ENCODE measurements at places on chromosomes 12 and 14.

DNA sequence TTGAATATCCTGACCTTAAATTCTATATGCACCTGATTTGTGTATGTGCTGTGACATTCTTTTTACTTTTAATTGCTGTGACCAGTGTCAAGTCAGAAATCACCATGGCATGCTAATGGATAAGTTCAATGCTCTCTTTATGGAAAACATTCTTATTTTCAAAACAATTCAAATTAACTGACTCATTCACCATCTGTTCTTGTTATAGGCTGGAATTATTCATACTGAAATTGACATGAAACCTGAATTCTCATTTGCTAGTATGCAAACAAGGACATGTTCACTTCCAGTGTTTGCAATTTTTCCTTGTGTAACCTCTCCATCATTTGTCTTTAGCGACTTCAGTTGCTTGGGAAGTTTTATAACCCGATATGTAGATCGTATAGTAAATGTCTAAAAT, at the start of gene TAS2R30:
Gene TAS2R30, minus strand, starts transcription at position 340 of the 400 bp plus-strand sequence. CDS start 400 bp downstream, outside the sequence.
- DNase-seq: no peak

GRCh38 chr14:46951103-46951502, 299.5 kb upstream of the RPL10L start:
- DNase-seq: no peak

GRCh38 chr14:24207104-24207551, 1.6 kb downstream of the TSSK4 start:
- no peak for DNase-seq

GRCh38 chr12:66071549-66071948, 59.0 kb downstream of the LLPH start:
- DNase-seq: no peak

DNA sequence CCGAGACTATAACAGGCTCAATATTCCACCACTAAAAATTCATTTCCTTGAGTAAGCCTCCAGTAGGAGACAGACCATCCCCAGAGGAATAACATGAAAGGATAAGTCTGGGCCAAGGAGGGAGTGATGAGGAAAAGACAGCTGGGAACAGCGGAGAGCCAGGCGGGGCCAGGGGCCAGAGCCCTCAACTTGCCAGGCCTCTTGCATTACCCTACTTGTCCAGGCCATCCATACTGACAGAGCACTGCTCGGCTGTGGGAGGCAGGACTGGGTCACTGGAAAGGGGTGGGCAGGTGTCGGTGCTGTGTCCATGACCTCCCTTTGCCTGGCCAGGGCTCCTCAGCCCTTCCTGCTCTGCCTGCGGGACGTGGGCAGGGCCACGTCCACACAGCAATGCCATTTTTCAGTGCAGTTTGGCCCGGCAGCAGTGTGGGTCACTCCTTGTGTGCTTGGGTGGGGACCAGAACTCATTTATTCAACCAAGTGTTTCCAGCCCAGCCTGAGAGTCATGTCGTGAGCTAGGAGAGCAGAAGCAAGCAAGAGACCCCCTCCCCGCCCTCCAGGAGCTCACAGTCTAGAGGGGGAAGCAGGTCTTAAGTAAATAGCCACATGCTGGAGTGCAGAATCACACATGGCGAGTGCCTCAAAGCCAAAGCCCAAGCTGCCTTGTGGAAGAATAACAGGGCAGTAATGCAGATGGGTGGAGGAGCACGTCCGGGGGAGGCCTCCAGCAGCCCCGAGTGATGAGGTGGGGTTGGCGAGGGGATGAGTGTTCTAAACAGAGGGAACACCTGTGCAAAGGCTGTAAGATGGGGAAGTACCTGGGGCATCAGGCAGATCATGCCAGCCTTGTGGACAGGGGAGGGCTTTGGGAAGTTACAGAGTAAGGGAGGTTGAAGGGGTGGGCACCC, 8.9 kb upstream of the FAIM2 start:
- DNase-seq: no peak

DNA sequence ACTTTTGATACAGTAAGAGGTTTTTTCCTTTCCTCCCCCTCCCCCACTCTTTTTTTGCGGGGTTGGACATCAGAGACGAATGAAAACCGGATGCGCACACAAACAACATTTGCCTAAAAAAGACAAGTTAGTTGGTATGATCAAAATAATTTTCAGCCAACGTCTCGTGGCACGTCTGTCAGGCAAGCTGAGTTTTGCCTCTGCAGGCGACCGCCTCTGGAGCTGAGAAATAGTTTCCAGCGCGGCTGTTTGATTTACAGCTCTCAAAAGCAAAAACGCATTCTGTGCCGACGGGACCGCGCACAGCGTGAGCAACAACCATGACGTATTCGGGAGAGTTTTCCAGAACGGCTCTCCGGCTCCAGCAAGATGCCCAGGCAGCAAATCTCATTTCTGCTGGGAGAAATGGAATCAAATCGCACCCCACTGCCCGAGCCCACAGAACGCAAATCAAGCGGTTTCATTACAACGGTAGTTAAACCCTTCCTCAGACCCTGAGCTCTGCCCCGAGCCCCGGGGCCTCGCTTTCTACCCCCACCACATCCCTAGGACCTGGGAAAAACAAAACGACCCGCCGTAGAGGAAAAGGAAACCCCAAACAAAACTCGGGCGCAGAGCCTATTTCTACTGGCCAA, 14.2 kb upstream of the CALM1 start:
- DNase-seq: peak; percentile 31

DNA sequence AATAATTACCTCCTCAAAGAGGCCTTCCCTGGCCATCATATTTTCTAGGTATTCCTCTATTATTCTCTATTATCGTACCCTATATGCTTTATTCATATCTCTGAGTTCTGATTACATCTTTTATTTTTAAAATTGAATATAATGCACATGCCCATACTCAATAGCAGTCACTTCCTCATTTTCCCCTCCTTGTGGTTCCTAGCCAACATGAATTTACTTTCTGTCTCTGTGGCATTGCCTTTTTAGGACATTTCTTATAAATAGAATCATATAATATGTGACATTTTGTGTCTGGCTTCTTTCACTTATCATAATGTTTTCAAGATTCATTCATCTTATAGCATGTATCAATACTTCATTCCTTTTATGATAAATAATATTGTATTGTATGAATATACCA, 74.4 kb upstream of the TRHDE start:
- no peak for DNase-seq

GRCh38 chr12:61043838-61044237, 1216.4 kb upstream of the USP15 start:
- DNase-seq: no peak

DNA sequence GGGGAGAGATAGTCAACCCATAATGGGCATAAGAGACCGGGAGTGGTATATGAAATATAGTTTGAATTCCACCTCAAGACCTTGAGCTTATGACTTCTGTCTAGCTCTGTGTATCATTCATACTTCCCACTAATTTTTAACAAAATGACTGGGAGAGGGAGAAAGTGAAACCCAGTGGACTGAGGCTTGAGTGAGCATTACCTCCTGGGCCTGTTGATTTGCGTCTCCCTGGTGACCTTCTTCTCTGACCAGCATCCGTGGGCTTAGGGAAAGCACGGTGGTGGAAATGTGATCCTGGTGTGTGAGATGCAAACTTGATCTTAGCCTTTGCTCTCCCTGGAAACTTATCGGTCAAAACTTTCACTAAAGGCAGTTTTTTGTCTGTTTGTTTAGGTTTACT, 207.9 kb upstream of the BCL2L14 start:
- peak; percentile 31 for DNase-seq

DNA sequence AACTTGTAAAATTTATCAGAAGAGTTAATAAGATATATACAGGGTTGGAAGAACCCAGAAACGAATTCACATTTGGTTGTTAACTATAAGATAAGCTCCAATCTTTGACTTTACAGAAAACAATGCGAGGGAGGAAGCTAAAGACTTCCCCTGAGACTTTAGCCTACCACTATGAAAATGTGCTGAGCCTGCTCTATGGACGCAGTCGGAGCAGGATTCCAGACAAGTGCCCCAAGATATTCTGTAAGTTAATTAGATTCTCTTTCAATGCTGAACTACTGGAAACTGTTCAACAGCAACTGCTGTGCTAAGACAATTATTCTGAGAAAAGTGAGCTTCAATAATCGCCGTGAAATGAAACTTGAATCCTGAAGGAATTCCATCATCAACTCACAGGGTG, 8.3 kb upstream of the LRRC10 start:
- no peak for DNase-seq

- DNase-seq: no peak
These were observed 161.3 kb downstream of the C12orf42 start for GRCh38 chr12:103334466-103334865.

DNA sequence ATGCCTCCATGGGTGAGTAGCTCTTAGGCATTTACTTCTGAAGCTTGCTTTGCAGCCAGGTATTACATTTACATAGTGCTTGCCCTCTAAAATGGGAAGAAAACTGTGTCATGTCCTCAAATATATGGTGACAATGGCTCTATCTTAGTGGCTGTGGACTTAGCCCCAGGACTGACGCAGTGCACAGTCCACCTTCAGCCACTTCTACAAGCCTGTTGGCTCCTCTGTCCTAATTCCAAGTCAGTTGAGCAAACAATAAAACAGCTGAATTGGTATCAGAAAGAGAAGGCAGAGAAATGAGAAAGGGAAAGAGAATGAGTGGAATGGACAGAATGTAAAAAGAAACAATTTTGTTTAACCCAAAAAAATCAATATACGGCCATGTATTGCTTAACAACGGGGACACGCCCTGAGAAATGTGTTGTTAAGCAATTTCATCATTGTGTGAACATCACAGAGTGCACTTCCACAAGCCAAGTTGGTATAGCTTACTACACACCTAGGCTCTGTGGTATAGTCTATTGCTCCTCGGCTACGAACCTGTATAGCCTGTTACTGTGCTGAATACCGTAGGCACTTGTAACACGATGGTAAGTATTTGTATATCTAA, 93.5 kb downstream of the GRIN2B start:
- no peak for DNase-seq

GRCh38 chr14:58797010-58797429, 159.3 kb downstream of the DACT1 start:
- peak; percentile 49 for DNase-seq

GRCh38 chr14:65906344-65906743, 493.8 kb downstream of the FUT8 start:
- DNase-seq: no peak

- DNase-seq: peak; percentile 30
These were observed at the start of gene CD69 for GRCh38 chr12:9760699-9761418. CD69 (minus strand) TSS chr12:9760901; CDS start chr12:9760820, 81 bp downstream.

DNA sequence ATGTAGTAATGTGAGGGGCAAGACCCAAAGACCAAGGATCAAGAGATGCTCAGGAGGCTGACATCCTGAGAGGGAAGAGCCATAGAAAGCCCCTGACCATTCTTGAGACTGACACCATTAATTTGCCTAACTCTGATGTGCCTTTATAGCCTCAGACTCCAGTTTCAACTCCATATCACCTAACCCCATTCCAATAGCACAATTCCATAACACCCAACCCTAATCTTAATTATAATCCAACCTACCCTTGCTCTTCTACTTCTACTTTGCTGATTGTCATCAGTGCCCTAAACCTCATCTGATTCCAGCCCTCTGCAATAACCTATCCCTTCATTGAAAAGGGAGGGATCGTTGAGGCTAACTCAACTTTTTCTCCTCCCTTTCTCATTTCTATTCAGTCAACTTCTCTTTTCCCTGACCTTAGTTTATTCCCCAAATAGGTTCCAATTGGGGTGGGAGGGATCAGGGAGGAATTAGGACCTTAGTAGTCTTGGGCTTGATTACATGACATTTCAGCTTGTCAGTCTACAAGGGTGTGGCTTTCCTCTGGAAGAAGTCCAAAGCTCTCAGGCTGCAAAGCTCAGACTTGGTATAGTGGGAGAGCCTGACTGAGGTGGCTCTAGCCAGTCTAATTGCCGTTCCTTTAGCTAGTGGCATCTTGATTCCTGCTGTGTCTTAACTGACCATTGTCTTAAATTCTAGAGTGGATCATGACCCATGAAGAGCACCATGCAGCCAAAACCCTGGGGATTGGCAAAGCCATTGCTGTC, 3.1 kb downstream of the PFKM start:
- DNase-seq: no peak

GRCh38 chr14:39459795-39460478, 27.7 kb upstream of the FBXO33 start:
- no peak for DNase-seq

DNA sequence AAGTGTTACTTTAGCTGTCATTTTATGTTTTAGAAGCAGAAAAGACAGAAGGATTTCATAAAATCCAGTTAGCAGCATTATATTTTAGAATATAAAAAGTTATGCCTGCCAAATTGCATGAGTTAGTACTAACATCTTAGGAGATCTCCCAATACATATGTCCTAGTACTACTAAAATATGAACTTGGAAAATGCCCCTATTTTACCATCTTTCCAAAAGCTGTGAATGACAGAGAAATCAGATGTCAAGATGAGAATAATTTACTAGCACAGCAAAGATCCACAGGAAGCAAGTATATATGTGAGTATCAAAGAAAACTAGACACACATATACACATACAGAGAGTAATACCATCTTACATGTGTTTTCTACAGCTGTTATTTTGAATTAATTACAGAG, 196.9 kb downstream of the CPNE8 start:
- DNase-seq: no peak

DNA sequence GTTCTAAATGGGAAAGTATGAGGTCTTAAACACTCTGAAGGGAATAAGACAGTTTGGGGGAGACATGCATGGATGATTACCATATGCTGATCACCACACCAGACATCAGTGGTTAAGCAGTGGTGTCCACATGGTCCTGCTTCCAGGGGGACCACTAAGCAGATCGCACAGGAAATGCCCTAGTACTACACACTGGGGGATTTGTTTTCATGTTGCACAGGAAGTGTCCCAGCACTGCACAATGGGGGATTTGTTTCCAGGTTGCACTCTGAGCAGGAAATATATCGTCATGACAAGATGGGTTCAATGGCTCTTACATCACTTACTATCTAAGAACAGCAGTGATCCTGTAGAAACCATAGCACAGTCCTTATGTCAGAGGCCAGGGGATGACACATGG, 245.5 kb downstream of the BCL11B start:
- DNase-seq: no peak

DNA sequence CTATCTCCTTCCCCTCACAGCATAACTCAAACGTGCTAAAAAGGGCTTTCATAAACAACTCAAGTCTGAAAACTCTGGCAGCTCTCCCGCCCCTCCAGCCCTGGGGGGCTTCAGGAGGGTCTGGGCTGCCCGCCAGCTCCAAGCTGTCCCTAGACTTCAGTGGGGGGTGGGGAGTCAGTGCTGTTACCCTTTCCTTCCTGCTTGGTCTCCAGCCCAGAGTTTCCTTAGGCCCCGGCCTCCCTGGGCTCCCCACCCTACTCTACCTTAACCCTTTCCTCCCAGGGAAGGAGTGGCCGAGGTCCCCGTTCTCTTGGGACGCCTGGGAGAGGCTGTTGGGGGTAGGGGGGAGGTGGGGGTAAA, 530 bp upstream of the NYNRIN start:
- DNase-seq: peak; percentile 75

DNA sequence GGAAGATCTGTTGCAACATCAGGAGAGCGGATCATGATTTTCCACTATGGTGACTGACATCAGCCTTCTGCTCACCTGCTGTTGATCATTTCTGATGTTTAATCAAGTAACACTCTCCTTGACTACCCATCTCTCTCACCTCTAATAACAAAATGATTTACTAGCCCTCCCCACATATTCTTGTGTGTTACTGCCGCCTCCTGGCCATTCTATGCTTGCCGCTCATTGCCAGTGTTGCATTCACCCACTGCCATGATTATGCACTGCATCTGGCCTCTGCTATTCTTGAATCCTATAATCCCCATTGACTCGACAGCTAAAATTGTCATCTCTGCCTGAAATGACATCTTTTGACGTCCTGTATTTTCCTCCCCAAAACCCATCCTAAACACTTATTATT, 113.8 kb downstream of the RERGL start:
- peak; percentile 27 for DNase-seq

- no peak for DNase-seq
These were observed 122.9 kb downstream of the PPHLN1 start for GRCh38 chr12:42448841-42449240.
